IMR-90 (cell line): ENCODE measurements at places on chromosomes 5 and 9. TPM values are rescaled to one million over a fixed set of nuclear protein-coding genes. Genes with fewer than 3 reads are reported as not detected.

DNA sequence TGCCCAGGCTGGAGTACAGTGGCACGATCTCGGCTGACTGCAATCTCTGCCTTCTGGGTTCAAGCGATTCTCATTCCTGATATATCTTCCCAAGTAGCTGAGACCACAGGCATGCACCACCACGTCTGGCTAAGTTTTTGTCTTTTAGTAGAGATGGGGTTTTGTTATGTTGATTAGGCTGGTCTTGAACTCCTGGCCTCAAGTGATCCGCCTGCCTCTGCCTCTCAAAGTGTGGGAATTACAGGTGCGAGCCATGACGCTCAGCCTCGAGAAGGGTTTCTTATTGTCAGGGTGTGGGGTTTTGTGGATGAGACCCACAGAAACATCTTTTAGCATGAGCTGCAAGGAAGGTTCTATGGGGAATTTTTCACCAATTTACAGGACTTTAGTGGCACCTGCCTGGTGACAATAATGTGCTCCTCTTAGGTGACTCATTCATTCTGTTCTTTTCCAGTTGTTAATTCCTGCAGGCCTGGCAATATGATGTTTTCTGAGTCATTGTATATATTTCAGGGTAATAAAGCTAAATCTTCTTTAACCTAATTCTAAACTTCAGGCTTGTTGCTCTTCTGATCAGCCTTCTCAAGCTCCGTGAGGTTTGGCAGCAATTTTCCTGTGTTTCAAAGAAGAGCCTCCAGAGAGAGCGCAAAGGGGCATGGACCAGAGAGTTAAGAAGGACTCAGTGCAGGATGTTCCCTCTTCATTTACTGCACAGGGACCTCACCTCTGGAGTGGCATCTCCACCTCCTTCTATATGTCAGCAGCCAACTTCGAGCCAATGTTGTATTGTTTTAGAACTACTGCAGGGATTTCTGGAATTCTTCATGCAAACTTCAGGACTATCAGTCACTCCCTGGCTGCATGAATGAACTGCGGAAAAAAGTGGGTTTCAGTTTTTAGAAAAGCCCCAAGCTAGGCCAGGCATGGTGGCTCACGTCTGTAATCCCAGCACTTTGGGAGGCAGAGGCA lies 77.8 kb upstream of the ZNF618 start:
- DNase-seq: peak; percentile 33

DNA sequence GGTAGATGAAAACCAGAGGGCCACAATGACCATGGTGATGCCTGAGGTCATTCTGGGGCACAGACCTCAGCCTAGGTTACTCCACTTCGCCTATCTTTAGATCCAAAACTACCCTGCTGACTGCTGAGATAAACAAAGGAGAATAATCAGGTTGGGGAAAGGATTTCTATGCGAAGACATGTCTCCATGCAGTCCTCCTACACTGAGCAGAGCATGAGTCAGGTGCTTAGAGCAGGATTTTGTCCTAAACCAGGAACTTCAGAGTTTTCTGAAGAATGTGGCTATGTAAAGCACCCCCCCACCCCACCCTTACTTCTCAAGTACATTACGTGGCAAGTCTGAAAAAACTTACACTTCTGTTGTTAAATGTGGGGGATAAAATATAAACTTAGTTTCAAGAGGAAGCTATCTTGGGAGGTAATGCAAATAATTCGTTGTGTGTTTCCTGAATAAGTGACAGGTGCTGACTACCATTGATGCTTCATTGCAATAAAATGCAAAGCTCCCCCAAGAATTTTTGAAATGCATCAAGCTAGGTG lies 19.4 kb downstream of the PDCD1LG2 start:
- DNase-seq: peak; percentile 74

DNA sequence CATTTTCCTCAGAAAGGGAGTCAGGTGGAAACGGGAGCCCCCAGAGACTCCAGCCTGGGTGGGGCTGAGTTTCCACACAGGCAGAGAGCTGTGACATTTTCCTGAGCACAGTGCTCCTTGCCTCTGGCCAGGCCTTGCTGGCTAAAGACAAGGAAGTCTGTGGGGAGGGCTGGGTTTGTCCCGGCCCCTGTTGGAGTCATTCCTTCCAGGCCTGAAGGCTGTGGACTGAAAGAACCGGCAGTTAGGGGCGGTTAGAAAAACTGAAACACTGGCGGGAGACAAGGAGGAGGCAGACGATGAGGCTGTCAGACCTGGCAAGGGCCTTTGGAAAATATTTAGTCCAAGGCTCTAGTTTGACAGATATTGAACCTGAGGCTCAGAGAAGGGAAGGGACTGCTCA lies 29.9 kb downstream of the COL15A1 start:
- DNase-seq: no peak

- no peak for DNase-seq
Observed at GRCh38 chr5:91378752-91379211, 4.3 kb downstream of the ARRDC3 start.

DNA sequence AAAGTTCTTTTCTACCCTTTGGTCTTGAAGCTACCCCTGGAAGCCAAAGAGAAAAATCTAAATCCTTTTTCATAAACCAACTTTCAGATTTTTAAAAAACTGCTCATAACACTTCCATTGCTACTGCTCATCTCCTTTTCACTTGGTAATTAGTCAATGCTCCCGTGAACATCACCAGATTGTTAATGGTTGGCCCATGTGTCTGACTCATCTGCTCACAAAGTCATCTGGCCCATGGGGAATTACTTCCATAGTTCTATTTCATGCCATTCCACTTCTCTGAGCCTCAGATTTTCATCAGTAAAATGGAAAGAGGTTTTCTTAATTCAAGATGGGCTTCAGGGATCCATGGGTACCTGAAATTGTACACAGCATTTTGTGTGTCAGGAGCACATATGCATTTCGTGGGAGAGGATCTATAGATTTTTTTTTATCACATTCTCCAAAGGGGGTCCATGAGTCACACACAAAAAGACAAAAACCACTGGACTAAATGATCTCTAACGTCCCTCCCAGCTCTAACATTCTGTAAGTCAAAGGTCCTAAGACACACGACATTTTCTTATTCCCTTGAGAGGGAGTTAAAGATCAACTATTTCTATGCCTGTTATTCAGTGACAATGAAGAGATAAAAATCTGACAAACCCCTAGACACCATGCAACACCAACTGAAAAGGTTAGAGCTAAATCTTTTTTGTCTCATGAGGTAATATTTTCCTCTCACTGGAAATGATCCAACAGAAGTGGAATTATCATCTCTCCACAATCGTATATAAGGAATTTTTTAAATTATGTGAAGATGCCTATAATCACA lies 75.4 kb downstream of the TEX10 start:
- DNase-seq: peak; percentile 61

DNA sequence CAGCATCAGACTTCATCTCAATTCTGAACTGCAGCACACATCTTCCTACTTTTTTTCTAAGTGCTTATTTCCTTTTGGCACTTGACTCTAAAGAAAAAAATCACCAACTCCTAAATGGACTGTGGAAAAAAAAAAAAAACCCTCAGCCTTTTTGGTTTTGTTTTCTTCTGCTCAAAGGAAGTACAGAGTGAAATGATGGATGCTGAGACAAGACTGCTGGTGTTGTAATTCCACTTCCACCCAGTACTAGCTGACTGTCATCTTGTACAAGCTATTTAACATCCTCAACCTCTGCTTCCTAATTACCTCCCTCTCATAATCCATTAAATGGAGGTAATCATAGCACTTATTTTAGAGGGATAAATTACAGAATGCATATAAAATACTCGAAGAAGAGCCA lies 171.5 kb upstream of the GNA14 start:
- peak; percentile 23 for DNase-seq

DNA sequence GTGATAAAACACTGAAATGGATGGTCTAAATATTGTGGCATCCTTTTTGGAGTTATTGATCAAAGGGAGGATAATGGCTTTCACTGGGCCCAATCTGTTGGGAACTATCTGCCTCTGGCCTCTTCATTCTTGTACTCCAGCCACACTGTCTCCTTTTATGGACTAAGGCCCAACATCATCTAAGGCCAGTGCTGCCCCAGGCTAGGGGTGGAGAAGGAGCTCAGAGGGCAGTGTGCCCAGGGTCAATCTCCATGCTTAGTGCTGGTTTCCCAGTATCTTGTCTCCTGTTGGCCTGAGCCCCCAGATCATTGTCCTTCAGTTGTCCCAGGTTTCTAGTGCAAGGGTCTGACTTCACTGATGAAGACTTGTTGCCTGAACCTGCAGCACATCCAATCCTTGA lies 26.4 kb upstream of the JMY start:
- no peak for DNase-seq

SPEF2 gene
- total RNA-seq: 2.3 and 2.5 TPM in 2 replicates

DNA sequence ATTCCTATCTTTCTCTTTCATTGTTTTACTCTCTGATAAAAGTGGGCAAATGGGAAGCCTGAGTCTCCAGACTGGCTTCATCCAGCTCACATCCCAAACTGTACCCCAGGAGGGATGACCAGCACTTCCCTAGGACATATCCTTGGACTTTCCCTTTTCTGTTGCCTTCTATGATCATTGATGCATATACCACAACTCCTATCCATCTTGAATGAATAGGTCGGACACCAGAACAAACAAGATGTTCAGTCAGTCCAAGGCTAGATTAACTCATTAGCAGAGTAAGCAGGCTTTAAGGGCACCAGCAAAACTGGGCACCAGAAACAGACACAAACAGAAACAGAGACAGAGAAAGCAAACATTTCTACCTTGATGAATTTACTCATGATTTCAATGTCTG lies 159.1 kb upstream of the RGMB start:
- no peak for DNase-seq

- peak; percentile 77 for DNase-seq
Observed at GRCh38 chr5:76582230-76583162, 40.7 kb downstream of the F2RL2 start.

GRCh38 chr9:35828716-35829083 lies at the start of gene FAM221B:
Gene FAM221B, minus strand, starts transcription at chr9:35828732. Its CDS starts 2,571 bp downstream, at chr9:35826161.
- no peak for DNase-seq

DNA sequence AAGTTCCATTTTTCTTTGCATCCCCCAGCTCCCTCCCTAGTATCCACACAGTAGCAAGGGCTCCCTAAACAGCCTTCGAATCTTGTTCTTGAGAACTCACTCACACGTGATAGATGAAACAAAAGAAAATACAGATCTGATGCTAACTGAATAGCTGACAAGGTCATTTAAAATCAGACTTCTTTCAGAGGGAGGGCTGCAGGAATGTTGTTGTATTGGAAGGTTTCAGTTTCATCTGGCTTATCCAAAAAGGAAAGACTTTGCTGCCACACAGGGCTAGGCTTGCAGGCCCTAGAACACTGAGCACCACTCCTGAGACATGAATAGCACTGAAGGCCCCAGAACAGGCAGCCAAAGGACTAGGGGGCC lies 3.2 kb downstream of the CD180 start:
- no peak for DNase-seq

DNA sequence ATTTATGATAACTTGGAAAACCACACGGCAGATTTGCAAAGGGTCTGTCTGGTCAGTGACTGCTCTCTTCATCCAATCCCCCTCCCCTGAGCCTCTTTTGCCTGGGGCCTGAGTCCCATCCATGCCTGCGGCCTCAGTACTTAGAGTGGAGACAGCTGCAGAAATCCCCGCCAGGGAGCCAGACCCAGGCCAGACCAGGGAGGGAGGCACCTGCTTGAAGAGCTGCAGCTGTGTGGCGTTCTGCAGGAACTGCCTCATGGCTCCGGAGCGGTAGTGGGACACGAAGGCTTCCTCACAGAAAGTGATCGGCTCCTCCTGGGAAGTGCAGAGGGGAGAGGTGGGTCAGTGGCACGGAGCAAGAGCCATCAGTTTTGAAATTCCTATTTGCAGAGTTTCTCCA lies 101.6 kb downstream of the CRB2 start:
- no peak for DNase-seq

PCDHGA9 gene
- total RNA-seq: 3.9 and 4.5 TPM in 2 replicates

DNM1 gene
- total RNA-seq: 11.4 and 13.6 TPM in 2 replicates

- DNase-seq: no peak
Observed at GRCh38 chr9:130858739-130859705, 24.0 kb downstream of the ABL1 start.

DNA sequence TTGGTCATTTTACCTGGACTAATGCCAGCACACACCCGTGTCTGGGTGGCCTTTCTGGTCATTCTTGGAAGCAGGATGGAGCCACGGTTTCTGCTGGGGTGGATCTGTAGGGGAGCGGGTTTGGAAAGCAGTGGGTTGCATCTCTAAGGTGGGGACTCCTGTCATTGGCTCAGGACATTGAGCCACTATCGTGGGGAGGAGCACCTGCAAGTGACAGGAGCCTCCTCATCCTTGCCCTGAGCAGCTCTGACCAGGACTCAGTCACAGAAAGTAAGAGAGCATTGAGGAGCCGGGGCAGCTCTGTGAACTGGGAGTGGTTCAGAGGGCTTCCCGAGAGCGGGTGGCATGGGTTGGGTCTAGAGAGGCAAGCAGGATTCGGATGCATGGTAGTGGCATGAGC lies 3.7 kb downstream of the B4GALT7 start:
- no peak for DNase-seq

DNA sequence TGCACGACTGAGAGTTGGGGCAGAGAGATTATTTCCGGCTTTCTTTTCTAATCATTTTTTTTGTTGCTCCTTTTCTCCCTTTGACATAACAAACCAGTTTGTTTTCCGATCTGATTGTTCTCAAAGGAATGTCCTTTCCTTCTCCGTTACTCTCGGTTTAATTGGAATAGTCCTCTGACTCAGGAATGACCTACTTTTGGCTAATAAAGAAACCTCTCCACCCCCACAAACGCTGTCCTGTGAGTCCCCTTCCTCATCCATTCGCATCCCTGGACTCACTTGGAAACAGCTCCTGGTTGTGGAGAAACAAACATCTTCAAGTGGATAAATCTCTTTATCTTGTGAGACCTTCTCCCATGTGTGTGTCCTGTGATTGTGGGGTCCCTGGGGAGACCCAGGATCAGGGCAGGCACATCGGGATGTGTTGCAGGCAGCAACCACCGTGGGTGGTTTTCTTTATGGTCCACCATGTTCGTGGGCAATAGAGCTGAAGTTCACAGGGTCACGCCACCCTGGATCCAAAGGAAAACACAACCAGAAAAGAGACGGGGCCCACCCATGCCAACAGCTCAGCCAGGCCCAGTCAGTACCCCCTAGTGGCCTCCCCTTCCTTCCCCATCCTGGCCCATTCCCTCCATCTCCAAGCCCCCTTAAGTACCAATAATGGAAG lies 45.2 kb upstream of the NEK6 start:
- peak; percentile 73 for DNase-seq

IL9 gene
- not detected in 2 replicates for total RNA-seq

CYLC2 gene
- not detected in 2 replicates for total RNA-seq
